ENCODE measurements at places on chromosomes 5 and 9. TPM values are rescaled to one million over a fixed set of nuclear protein-coding genes. Genes with fewer than 3 reads are reported as not detected.

DNA sequence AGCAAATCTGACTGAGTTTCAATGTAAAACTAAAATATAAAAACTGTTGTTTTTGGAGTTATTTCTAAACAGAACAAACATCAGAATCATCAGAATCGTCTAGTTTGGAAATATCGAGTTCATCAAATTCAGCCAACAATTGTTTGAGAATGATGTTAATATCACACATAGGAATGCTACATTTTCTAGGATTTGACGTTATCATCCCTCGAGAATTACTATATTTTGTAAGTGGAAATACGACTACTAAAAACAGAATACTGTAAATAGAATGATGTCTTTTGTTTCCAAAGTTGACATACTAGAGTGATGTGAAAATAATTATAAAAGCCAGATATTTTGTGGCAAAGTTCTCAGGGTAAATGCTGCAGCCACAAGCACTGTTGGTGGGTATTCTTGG lies 805.9 kb downstream of the TLE1 start:
- DNase-seq, result no peak

DNA sequence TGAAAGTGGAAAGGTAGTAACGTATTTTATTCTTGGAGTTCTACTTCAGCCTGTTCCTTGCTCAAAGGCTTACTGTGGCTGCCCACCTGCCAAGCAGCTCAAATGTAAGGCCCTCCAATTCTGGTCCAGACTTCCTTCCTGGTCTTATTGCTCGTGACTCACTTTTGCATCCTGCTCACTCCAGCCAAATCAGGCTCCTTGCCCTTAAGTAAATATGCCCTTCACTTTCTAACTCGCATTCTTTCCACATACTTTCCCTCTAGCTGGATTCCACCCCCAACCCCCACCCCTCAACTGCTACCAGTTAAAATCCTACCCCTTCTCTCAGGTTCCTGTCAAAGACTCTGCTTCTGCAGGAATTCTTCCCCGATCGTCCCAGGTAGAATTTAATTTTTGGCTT lies 96.6 kb downstream of the GALNT10 start:
- no peak for DNase-seq

- DNase-seq, result no peak
These were observed 71.8 kb upstream of the CLINT1 start for GRCh38 chr5:157930710-157931109.

The ROPN1L gene
- 0.37 TPM for polyA plus RNA-seq

The PCDHA4 gene
- polyA plus RNA-seq, result 1.1 TPM

The PPP2CA gene
- 229 TPM for polyA plus RNA-seq

The GZMA gene
- 0.27 TPM for polyA plus RNA-seq

The FBP2 gene
- polyA plus RNA-seq, result not detected

The FOXD4 gene
- 0.76 TPM for polyA plus RNA-seq

The GRIA1 gene
- polyA plus RNA-seq, result 3.4 TPM

The TTC16 gene
- polyA plus RNA-seq, result 0.11 TPM
